ENCODE measurements at places on chromosomes 16 and 17.

DNA sequence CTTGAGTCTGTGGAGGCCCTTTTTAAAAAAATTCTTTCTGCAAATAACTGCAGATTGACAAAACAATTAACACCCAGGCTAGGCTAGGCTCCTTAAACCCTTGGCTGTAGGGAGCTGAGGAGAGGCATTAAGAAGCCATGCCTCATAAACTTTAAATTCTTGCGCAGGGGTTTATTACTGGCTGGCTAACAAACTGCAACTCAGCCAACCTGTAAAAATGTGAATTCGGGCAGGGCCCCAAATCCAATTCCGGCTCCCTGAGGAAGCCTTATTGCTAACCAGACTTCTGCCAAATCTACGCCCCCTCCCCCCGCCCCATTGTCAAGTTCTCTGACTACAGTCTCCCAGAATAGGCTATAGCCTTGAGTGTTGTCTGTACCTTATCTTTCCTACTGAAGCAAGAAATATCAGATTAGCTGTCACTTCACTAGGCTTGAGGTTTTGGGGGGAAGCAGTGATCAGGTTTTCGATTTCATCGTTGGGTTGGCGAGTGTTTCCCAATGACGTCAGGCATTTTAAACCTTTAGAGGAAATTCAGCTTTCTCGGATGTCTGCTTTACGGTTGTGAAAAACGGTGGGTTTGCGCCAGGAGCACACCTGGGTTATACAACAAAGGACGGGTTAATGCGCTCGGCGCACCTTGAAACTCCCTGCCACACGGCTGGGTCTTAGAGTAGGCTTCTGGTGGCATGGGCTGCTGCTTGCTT lies 2.0 kb downstream of the CDH3 start:
- no peak for DNase-seq

- no peak for DNase-seq
These were observed 53.1 kb downstream of the SCNN1B start for GRCh38 chr16:23355106-23355670.

DNA sequence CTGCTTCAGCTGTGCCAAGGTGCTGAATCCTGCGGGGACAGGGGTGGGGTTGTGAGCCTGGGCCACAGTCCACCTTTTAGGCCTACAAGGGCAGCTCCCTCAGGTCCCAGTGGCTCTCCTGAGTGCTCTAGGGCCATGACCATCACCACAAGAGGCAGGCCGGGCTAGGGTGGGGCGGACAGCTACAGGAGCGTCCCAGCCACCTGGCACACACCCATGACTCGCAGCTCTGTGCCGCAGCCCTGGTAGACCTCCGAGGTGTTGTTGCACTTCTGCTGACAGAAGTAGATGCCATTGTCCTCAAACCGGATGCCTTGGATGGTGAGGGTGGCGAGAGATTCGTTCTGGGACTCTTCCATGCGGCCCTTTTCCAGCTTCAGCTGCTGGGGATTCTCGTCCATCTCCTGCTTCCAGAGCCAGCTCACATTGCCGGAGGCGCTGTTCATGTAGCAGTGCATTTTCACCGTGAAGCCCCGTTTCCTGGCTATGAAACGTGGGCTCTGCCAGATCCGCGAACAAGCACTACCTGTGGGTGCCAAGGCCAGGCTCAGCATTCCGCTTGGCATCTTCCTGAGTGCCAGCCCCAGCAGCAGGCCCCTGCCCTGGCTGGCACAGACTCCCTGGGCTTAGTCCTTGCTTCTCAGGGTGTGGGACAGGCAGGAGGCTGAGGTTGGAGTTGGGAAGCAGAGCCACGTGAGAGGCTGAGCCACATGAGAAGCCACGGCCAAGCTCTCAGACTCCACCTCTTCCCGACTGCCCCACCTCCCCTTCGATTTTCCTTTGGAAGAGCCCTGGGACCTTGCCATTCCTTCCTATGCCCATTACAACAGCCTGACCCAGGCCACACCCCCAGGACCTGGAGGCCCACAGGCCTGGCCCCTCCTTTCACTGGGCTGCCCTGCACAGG lies 2.0 kb downstream of the CD79B start:
- DNase-seq = no peak

DNA sequence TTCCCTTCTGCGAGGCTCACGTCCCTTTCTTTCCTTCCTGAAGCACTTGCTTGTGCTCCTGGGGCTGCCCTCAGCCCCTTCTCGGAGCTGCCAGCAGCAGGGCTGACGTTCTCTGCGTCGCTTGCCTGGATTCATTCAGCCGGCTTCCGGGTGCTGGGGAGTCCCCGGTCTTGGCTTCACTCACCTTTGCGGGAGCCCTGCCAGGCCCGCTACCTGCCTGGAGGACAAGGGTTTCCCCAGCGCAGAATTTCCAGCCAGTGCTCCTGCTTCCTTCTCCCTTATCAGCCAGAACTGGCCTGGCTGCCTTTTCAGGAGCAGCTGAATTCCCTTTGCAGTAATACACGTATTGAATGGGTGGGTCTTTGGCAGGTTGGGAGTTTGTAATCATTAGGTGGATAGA lies 22.1 kb upstream of the IL17C start:
- DNase-seq = no peak

GRCh38 chr17:79159471-79159870 lies 84.8 kb downstream of the ENGASE start:
- DNase-seq = no peak
